ENCODE measurements at places on chromosomes 5 and 9. TPM values are rescaled to one million over a fixed set of nuclear protein-coding genes. Genes with fewer than 3 reads are reported as not detected.

Gene FOXD4L5
- 0.33 TPM for total RNA-seq

Gene BTNL9
- not detected for total RNA-seq

Gene TXNDC8
- not detected for total RNA-seq

Gene PPP3R2
- total RNA-seq = not detected

Gene UBLCP1
- total RNA-seq = 26.4 TPM

Gene LMX1B
- total RNA-seq = 12.2 TPM

Gene CCDC183
- total RNA-seq = not detected

Gene CMBL
- not detected for total RNA-seq

Gene MYORG
- total RNA-seq = 1.7 TPM

Gene MEIKIN
- total RNA-seq = not detected

Gene IL33
- 0.05 TPM for total RNA-seq

Gene HAND1
- not detected for total RNA-seq

Gene EXOSC3
- 82.2 TPM for total RNA-seq

Gene PHF24
- not detected for total RNA-seq

Gene DAP
- 10.0 TPM for total RNA-seq

Gene ABL1
- total RNA-seq = 58.0 TPM

Gene ZBED3
- total RNA-seq = 3.8 TPM

Gene COL15A1
- 7.6 TPM for total RNA-seq

Gene SYNPO
- 2.3 TPM for total RNA-seq

Gene NUDT12
- total RNA-seq = 12.0 TPM

Gene FAM78A
- total RNA-seq = 2.4 TPM

Gene RELL2
- total RNA-seq = 1.7 TPM

Gene SPATA31E1
- total RNA-seq = not detected

Gene SLC45A2
- not detected for total RNA-seq

Gene GPX3
- total RNA-seq = 3.3 TPM

Gene FABP6
- total RNA-seq = 0.43 TPM

Gene ACTBL2
- total RNA-seq = 0.05 TPM

Gene CTXN3
- total RNA-seq = not detected

Gene DPP7
- total RNA-seq = 13.4 TPM

Gene NR5A1
- total RNA-seq = not detected

Gene GARIN3
- not detected for total RNA-seq

Gene SVEP1
- total RNA-seq = 0.18 TPM

Gene GFPT2
- 1.1 TPM for total RNA-seq

Gene F2RL2
- total RNA-seq = 20.2 TPM

Gene PAPPA
- 2.5 TPM for total RNA-seq

Gene GGTA1
- total RNA-seq = not detected

Gene STC2
- total RNA-seq = 114 TPM

Gene CNOT8
- total RNA-seq = 64.4 TPM

Gene CBY3
- total RNA-seq = not detected

Gene CDC20B
- 0.02 TPM for total RNA-seq

Gene SLC36A3
- total RNA-seq = not detected

Gene HAVCR2
- 1.1 TPM for total RNA-seq

Gene SPATA31D4
- total RNA-seq = not detected

Gene CCDC69
- total RNA-seq = 0.08 TPM

Gene CTNND2
- total RNA-seq = not detected

Gene EPB41L4A
- total RNA-seq = 1.7 TPM
